ENCODE measurements at places on chromosomes 12 and 14.

GRCh38 chr12:76866151-76866567, 12.7 kb downstream of the CSRP2 start:
- no peak for DNase-seq

GRCh38 chr12:4807116-4807783, 87.0 kb downstream of the GALNT8 start:
- DNase-seq = no peak

DNA sequence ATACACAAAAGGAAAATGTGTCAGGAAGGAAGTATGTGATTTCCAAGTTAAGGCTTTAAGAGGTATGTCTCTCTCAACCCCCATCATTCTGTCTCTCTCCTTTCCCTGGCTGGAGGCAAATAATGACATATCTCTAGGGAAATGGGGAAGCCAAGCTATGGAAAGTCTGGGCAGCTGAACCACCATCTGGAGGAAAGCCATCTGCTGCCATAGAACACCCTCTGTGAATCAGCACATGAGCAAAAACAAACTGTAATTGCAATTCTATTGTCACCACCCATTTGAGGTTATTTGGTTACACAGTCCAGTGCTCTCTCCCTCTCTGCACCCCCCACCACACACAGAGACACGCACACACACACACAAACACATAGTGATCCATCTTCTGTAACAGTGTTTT, 766.2 kb downstream of the FLRT2 start:
- no peak for DNase-seq

DNA sequence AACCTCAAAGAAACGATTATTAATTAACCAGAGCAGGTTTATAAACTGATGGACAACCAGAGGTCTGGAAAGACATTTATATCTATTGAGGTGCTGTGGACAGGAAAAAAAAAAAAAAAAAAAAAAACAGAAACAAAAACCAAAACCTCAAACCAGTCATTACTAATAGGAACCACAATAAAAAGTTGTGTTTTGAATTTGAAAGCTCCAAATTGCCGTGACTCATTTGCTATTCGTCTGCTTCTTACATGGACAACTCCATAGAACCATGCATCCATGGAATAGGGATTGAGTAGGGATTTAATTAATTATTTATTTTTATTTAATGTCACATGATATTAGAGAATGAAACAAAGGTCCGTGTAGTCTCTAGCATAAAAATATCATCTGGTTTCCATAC, 134.1 kb upstream of the SSTR1 start:
- no peak for DNase-seq

DNA sequence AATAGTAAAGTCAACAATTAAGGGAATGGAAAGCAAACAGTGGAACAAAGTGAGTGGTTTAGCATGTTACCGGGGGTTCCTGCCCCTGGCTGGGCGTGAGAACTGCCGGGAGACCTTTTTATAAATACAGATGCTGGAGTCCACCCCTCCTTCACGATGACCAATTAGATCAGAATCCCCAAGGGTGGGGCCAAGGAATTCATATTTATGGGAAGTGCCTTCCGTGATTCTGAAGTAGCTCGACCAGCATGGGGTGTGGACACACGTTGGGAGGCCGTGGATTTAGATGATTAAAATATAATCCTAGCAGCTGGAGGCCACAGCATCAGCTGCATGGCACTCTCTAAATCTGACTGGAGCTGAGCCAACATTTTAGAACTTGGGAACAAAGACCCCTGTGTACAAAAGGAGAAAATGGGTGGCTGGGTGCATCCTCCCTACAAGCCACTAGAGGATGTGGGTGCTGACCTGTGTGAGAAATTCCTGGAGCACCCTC, 87.9 kb downstream of the SRRM4 start:
- no peak for DNase-seq

- no peak for DNase-seq
These were observed 136.2 kb downstream of the MYRFL start for GRCh38 chr12:69961246-69961645.

DNA sequence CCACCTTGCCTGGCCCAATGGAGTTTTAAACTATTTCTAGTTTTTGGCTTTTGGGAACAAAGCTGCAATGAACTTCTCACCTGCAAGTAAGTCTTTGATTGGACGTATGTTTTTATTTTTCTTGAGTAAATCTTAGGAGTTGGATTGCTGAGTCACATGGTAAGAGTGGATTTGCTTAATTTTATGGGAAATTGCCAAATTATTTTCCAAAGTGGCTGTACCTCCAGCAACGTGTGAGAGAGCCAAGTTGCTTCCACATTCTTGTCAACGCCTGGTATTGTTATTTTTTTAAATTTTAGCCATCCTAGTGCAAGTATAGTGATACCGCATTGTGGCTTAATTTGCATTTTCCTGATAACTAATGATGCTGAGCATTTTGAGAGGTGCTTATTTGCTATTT, 136.6 kb downstream of the LMNTD1 start:
- no peak for DNase-seq

DNA sequence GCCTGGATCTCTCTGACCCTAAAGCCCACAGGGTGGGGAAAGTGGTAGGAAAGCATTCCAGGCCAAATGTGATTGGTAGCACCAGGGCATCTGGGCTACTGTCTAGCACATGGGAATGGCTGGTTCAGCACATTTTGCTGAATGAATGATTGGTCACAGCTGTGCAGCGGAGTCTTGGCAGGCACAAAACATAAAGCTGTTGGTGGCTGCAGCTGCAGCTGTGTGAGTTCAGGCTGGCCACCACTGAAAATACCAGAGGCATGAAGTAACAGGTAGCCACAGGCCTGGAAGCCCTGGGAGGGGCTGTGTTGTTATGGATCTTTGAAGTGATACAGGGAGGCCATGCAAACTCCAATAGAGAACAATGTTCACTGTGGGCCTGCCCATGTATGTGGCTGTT, 72.7 kb downstream of the MYRFL start:
- DNase-seq = no peak

DNA sequence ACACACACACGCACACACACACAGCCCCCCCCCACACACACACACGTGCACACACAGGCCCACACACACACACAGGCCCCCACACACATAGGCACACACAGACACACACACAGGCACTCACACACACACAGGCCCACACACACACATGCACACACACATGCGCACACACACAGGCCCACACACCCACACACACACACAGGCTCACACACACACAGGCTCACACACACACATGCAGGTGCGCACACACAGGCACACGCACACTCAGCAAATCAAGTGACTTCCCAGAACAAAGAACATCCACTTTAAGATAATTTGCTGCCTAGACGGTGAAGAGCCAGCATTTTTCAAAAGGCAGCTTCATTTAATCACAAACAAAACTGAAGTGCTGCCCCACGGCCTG, 78.5 kb upstream of the FBRSL1 start:
- DNase-seq = no peak

- DNase-seq = no peak
These were observed 80.6 kb downstream of the BTG1 start for GRCh38 chr12:92065018-92065499.

- no peak for DNase-seq
These were observed 9.7 kb downstream of the AQP6 start for GRCh38 chr12:49982246-49983087.

- DNase-seq = no peak
These were observed 11.6 kb downstream of the STX2 start for GRCh38 chr12:130827432-130827831.

DNA sequence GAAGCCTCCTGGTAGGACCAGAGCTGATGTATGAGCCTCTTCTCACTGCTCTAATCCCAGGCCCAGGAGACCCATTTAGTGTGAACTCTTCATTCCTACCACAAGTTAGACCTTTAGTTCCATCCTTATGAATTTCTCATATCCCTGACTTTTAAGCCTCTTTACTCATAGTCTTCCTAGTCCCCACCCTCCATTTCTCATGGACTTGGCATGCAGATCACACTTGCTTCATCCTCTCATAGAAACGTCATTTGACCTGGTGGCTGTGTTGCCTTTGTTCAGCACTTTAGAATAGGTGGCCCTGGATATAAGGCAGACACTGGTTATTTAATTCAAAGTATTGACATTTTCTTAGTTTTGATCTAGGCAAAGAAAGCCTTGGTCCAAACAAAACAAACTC, 99.5 kb downstream of the SLC16A7 start:
- DNase-seq = no peak

- no peak for DNase-seq
These were observed 995.4 kb downstream of the NRXN3 start for GRCh38 chr14:79165471-79166090.

- DNase-seq = no peak
These were observed 17.2 kb downstream of the ZBTB42 start for GRCh38 chr14:104817930-104818713.

- no peak for DNase-seq
These were observed 92.5 kb downstream of the BCL11B start for GRCh38 chr14:99179506-99179905.

GRCh38 chr12:68303850-68304249, 28.3 kb downstream of the MDM1 start:
- no peak for DNase-seq

DNA sequence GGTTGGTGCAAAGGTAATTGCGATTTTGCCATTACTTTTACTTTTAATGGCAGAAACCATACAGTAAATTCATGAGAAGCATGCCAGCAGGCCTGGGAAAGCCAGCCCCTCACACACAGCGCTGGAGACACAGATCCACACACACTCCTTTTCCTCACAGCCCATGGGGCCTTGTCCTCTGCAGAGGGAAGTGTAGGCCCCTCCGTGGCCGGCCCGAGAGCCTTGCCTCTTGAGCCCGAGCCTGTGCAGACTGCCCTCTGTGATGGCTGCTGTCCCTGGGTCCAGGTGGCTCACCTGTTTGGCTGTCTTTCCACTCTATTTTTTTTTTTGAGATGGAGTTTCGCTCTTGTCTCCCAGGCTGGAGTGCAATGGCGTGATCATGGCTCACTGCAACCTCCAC, 39.3 kb downstream of the XRCC3 start:
- DNase-seq = no peak

- no peak for DNase-seq
These were observed 1.9 kb downstream of the ATP6V0A2 start for GRCh38 chr12:123713823-123714585.
